ENCODE measurements at places on chromosomes 16 and 17. TPM values are rescaled to one million over a fixed set of nuclear protein-coding genes. Genes with fewer than 3 reads are reported as not detected.

FBXL19 gene
- 15.9 TPM for total RNA-seq

PLXDC1 gene
- 0.28 TPM for total RNA-seq

MAFG gene
- total RNA-seq, result 17.0 TPM

MT1F gene
- 0.09 TPM for total RNA-seq

SPNS2 gene
- 3.7 TPM for total RNA-seq

ABCA9 gene
- total RNA-seq, result 10.0 TPM

CACNG1 gene
- total RNA-seq, result not detected

SP6 gene
- total RNA-seq, result under 0.01 TPM

ZNF469 gene
- total RNA-seq, result 4.6 TPM

RHBDF1 gene
- 41.6 TPM for total RNA-seq

PPP1R27 gene
- not detected for total RNA-seq

ABCA6 gene
- 9.9 TPM for total RNA-seq

SLC16A11 gene
- 0.28 TPM for total RNA-seq

ITPRIPL2 gene
- total RNA-seq, result 30.2 TPM

SLC52A1 gene
- 0.14 TPM for total RNA-seq

STAT5A gene
- 20.2 TPM for total RNA-seq

LASP1 gene
- 71.7 TPM for total RNA-seq

APOBR gene
- not detected for total RNA-seq

CPHXL2 gene
- total RNA-seq, result not detected

CX3CL1 gene
- total RNA-seq, result 0.09 TPM

PLA2G10 gene
- not detected for total RNA-seq

CIBAR2 gene
- not detected for total RNA-seq
